ENCODE measurements at places on chromosomes 1 and 21. TPM values are rescaled to one million over a fixed set of nuclear protein-coding genes. Genes with fewer than 3 reads are reported as not detected.

The CLSTN1 gene
- 40.8 TPM for total RNA-seq

The DCST1 gene
- total RNA-seq, result not detected

The DTL gene
- total RNA-seq, result 86.9 TPM

The MYOCOS gene
- total RNA-seq, result not detected

The SPRR2A gene
- not detected for total RNA-seq

- no peaks in the 10 kb centered on the region for H3K27me3 ChIP-seq
- H3K36me3 ChIP-seq, result no peaks in the 10 kb centered on the region
Measured at GRCh38 chr1:226051365-226051764, 11.2 kb upstream of the H3-3A start.

DNA sequence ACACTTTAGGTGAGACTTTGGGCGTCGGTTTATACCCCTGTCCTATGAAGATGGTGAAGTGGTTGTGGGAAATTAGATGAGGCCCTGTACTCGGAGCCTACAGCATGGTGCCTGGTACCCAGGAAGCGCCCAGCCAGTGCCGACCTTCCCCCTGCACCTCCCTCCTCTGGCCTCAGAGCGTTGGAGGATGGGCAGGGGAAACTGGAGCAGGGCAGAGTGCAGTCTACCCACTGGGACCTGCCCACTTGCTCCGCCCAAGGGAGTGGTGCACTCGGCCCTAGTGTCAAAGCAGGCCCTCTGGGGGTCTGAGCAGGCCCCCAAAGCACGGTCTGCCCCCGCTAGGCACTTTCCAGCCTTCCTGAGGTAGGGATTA, 13.0 kb upstream of the TTC22 start:
- DNase-seq, result no peak
- no peaks in the 10 kb centered on the region for H3K27me3 ChIP-seq
- H3K4me3 ChIP-seq, result no peak overlapping the region
- H3K4me1 ChIP-seq, result peaks cover 4% of the 10 kb centered on the region
- no peak overlapping the region for H3K27ac ChIP-seq
- no peaks in the 10 kb centered on the region for H3K36me3 ChIP-seq

DNA sequence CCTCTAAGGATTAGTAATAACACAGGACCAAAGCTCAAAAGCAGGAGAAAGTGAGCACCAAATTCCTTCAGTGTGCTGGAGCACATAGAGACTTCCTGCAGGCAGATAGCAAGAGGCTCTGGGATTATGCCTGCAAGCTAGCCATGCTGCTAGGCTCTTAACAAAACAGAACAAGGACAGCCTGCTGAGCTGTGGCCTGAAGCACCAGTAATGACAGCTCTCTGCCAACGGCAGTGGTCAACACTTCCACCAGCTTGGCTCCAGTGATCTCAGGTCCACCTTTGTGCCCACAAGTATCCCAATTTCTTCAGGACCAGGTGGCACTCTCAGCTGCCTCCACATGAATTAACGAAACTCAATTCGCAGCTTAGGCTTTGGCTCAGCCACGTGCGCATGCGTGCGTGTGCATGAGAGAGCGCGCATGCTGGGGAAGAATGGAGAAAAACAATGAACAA, 64.2 kb downstream of the SLC45A1 start:
- H3K27me3 ChIP-seq, result no peaks in the 10 kb centered on the region
- H3K4me3 ChIP-seq, result no peak overlapping the region
- no peak for DNase-seq
- H3K36me3 ChIP-seq, result no peaks in the 10 kb centered on the region
- no peak overlapping the region for H3K27ac ChIP-seq

GRCh38 chr1:187267827-187268226, 439.1 kb downstream of the PLA2G4A start:
- no peaks in the 10 kb centered on the region for H3K36me3 ChIP-seq
- no peaks in the 10 kb centered on the region for H3K27me3 ChIP-seq
- no peak overlapping the region for H3K4me3 ChIP-seq
- H3K27ac ChIP-seq, result no peak overlapping the region
- no peak for DNase-seq

DNA sequence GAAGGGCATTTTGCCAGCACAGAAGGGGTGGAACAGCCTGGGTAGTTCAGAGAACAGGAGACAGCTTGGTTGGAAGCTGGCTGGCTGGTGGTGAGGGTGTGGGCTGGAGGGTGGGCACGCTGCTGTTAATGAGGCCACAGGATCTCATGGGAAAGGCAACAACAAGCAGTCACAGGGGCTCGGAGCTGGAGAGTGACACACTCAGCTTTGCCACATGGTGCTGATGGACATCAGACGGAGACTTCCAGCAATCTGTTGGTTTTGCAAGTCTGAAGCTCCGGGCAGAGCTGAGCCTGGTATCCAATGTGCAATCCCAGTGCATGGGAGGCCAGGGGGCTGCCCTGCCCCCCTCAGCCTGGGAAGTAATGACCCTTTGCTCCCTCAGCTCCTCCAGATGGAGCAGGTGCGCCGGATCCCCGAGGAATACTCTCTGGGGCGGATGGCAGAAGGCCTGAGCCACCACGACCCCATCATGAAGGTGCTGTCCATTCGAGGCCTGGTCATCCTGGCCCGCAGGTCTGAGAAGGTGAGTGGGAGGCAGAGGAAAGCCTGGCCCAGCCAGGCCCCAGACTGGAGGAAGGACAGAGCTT, 15.6 kb upstream of the TTC4 start:
- no peak overlapping the region for H3K27ac ChIP-seq
- H3K4me3 ChIP-seq, result no peak overlapping the region
- no peaks in the 10 kb centered on the region for H3K36me3 ChIP-seq
- H3K4me1 ChIP-seq, result no peaks in the 10 kb centered on the region

DNA sequence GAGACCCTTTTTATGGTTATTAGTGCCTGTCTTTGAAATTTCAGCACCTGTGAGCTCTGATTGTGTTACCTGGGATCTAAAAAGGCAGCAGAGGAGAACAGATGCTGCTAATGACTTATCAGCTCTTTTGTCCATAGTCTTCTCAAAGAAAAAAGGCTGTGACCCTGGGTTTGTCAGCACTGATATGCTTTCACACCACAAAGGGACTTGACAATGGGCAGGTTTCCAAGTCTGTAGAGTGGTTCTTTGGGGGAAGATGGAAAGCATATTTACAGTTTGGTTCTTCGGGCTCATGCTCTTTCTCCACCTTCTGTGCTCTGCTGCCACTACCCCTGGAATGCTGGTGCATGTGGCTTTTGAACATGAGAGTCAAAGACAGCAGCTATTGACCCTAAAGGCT, 32.0 kb downstream of the DNAJC6 start:
- H3K27ac ChIP-seq, result no peak overlapping the region
- no peaks in the 10 kb centered on the region for H3K4me1 ChIP-seq
- DNase-seq, result no peak

DNA sequence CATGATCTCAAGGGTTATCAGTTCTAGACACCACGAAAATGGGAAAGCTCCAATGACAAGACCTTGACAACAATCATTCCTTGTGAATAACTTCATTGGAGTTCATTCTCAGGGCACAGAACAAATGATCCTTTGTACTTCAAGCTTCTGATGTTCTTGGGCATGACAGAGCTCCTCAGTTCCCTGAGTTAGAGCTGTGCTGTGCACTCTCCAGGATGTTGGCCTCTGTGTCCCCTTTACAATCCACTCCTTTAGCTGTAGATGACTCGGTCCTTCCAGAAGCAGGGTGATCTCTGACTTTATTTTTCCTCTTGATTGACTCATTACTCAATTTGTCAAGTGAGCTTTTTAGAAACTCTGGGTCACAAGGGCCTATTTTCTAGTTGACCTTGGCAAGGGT, 3.9 kb upstream of the FAM78B start:
- no peaks in the 10 kb centered on the region for H3K4me1 ChIP-seq
- H3K4me3 ChIP-seq, result no peak overlapping the region
- DNase-seq, result no peak

DNA sequence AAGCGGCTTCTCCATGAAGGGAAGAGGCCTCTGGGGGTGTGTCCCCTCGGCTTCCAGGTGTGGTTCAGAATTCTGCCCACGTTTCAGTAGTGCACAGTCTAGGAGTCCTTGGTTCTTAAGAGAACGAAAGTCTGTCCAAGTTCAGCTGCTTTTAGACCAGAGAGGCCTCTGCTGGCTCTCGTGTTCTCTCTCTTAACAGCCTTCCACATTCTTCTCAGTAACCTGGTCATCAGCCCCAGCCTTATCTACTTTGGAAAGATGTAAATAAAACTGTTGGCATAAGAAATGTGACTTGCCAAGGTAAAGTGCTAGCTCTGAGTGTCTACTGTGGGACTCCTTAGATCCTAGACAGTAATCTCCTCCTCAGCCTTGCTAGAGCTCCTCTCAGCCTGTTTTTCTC, 15.3 kb upstream of the STUM start:
- no peaks in the 10 kb centered on the region for H3K27me3 ChIP-seq
- H3K27ac ChIP-seq, result no peak overlapping the region
- H3K4me1 ChIP-seq, result no peaks in the 10 kb centered on the region
- H3K4me3 ChIP-seq, result no peak overlapping the region
- no peaks in the 10 kb centered on the region for H3K36me3 ChIP-seq
- no peak for DNase-seq

DNA sequence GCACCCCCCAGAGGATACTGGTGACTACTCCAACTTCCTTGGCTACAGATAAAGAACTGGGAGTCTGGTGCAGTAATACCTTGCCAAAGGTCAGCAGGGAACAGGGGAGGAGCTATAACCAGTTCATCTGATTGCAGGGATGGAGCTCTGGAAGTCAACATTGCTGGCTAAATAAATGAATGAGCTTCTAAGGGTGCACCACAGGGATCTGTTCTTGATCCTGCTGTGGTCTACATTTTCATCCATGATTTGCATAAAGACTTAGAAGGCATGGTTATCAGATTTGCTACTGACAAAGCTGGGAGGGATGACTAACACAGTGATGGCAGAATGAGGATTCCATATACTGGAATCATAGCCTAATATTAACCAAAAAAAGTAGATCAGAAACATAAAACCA, 18.3 kb downstream of the PLEKHA6 start:
- H3K36me3 ChIP-seq, result no peaks in the 10 kb centered on the region
- DNase-seq, result no peak
- H3K27ac ChIP-seq, result no peak overlapping the region
